Smooth muscle cell of bladder (primary cell): ENCODE measurements at places on chromosomes 7 and 10. TPM values are rescaled to one million over a fixed set of nuclear protein-coding genes. Genes with fewer than 3 reads are reported as not detected.

The PLAC9 gene
- 12.3 and 18.9 TPM in 2 replicates for total RNA-seq

The CFAP58 gene
- total RNA-seq = 0.92 and 1.3 TPM in 2 replicates

The CACNA2D1 gene
- total RNA-seq = 90.3 and 108 TPM in 2 replicates

The GRB10 gene
- 28.8 and 34.8 TPM in 2 replicates for total RNA-seq

The DGKI gene
- total RNA-seq = 4.0 and 5.3 TPM in 2 replicates

The PLXNA4 gene
- total RNA-seq = 0.28 and 1.6 TPM in 2 replicates

The TMEM168 gene
- total RNA-seq = 19.5 and 23.2 TPM in 2 replicates

The PALS2 gene
- 24.9 and 49.8 TPM in 2 replicates for total RNA-seq

The TMEM236 gene
- under 0.01 TPM in 2 replicates for total RNA-seq

The C7orf57 gene
- not detected in 2 replicates for total RNA-seq

The HOXA3 gene
- 1.8 and 3.2 TPM in 2 replicates for total RNA-seq

The CHAT gene
- total RNA-seq = not detected in 2 replicates

The CFTR gene
- 0.14 and 0.55 TPM in 2 replicates for total RNA-seq

The FAM25G gene
- total RNA-seq = not detected in 2 replicates

The UTF1 gene
- not detected in 2 replicates for total RNA-seq

The TDRD1 gene
- under 0.01 and 0.83 TPM in 2 replicates for total RNA-seq

The SLC25A28 gene
- total RNA-seq = 23.2 and 28.6 TPM in 2 replicates

The GIMAP1 gene
- under 0.01 TPM in 2 replicates for total RNA-seq

The CCL24 gene
- total RNA-seq = 0.28 TPM in 1 of 2 replicates, not detected in the other

The ZSWIM8 gene
- 42.7 and 58.5 TPM in 2 replicates for total RNA-seq

The PNLIP gene
- not detected in 2 replicates for total RNA-seq

The OR9A2 gene
- not detected in 2 replicates for total RNA-seq

The OR2A12 gene
- total RNA-seq = not detected in 2 replicates

The NEUROG3 gene
- total RNA-seq = not detected in 2 replicates

The WNT8B gene
- not detected in 2 replicates for total RNA-seq

The CHN2 gene
- 0.71 and 2.1 TPM in 2 replicates for total RNA-seq

The ANK3 gene
- total RNA-seq = 3.3 and 5.4 TPM in 2 replicates

The BICC1 gene
- total RNA-seq = 99.6 and 108 TPM in 2 replicates

The HABP2 gene
- total RNA-seq = not detected in 2 replicates

The VWDE gene
- total RNA-seq = 0.09 TPM in 1 of 2 replicates, not detected in the other

The COL28A1 gene
- total RNA-seq = 0.14 TPM in 1 of 2 replicates, not detected in the other

The RBP4 gene
- total RNA-seq = 0.37 TPM in 1 of 2 replicates, not detected in the other

The NFKB2 gene
- total RNA-seq = 13.4 and 14.9 TPM in 2 replicates

The OR2A1 gene
- not detected in 2 replicates for total RNA-seq

The GNAT3 gene
- not detected in 2 replicates for total RNA-seq

The PBLD gene
- total RNA-seq = 3.4 and 6.7 TPM in 2 replicates

The TMEM184A gene
- 0.09 and 0.14 TPM in 2 replicates for total RNA-seq

The TACR2 gene
- 0.09 TPM in 1 of 2 replicates, not detected in the other for total RNA-seq

The CYP2E1 gene
- 0.28 and 0.37 TPM in 2 replicates for total RNA-seq

The MBLAC1 gene
- 2.4 and 2.5 TPM in 2 replicates for total RNA-seq

The ARHGAP22 gene
- 13.8 and 20.7 TPM in 2 replicates for total RNA-seq
